Vagina (tissue), 2 donors: ENCODE measurements at places on chromosomes 6 and 20. TPM values are rescaled to one million over a fixed set of nuclear protein-coding genes. Genes with fewer than 3 reads are reported as not detected.

GRCh38 chr20:57013217-57013616 lies 253.2 kb downstream of the BMP7 start:
- no peaks in the 10 kb centered on the region for H3K27me3 ChIP-seq
- H3K4me1 ChIP-seq: no peaks in the 10 kb centered on the region
- DNase-seq: no peak
- no peak overlapping the region for H3K27ac ChIP-seq
- no peak overlapping the region for H3K4me3 ChIP-seq
- H3K36me3 ChIP-seq: no peaks in the 10 kb centered on the region

Gene SLC17A2
- total RNA-seq: not detected

Gene NRSN1
- 1.5 TPM for total RNA-seq

DNA sequence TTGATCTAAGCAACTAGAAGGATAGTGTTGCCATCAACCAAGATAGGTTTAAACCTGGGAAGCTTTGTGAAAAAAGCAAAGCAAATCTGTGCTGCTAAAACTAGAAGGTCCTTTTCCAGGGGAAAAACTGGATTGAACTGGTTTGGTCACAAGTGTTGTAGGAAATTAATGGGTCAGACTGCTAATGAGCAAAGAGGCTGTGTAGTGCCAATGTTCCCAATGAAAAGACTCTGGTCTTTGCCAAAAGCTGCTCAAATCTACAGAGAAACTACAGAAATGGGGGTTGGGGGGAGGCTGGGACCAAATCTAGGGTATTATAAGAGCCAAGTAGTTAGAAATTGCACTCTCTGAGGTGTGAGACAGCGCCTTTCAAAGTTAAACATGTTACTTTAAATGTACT lies 85.0 kb downstream of the PLCG1 start:
- no peak for DNase-seq
- no peak overlapping the region for H3K4me3 ChIP-seq
- H3K4me1 ChIP-seq: peaks cover 16% of the 10 kb centered on the region
- peak overlapping the region; percentile 30 for H3K27ac ChIP-seq
- no peaks in the 10 kb centered on the region for H3K36me3 ChIP-seq
- no peaks in the 10 kb centered on the region for H3K27me3 ChIP-seq

DNA sequence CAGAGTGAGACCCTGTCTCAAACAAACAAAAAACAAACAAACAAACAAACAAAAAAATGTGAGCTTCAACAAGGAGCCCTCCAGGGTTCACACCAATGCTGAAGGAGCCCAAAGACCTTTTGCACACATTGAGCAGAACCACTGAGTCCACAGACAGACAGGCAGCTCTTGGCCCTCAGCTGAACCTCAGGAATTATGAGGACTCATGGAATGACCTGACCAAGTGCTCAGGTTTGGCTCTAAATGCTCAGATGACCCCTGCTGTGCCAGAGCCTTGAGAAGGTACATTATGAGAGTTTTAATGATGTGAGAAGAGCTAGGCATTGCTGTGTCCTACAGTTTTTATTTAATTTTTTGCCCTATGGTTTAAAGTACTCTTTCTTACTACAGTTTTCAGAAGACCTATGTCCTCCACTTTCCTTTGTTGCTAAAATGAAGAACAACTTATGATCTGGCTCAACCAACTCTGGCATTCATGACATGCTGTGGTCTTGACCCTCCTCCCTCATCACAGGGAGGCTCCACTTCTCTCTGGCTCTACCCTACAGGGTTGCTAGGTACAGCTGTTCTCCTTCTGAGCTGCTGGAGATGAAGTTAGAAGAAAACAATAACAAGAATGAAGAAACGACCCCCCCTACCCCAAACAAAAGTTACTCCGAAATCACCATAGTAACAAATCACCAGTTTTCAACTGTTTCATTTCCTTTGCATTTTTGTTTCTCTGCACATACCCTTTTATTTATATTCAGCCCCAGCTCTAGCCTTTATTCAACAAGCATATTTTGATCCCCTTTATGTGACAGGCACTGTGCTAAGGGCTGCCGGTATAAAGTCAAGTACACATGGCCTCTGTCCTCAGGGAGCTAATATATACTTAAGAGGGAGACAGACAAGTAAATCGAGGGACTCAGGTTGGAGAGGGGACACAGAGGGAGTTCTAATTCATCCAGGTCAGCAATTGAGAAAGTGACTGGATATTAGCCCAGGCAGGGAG lies 128.7 kb upstream of the TRAF3IP2 start:
- no peaks in the 10 kb centered on the region for H3K36me3 ChIP-seq
- H3K4me1 ChIP-seq: peaks cover 21% of the 10 kb centered on the region
- DNase-seq: no peak
- no peak overlapping the region for H3K27ac ChIP-seq
- H3K27me3 ChIP-seq: no peaks in the 10 kb centered on the region

Gene ARMH2
- total RNA-seq: not detected

Gene CDH4
- total RNA-seq: 0.25 TPM

GRCh38 chr20:19026901-19027644 lies 185.4 kb upstream of the SLC24A3 start:
- peak; percentile 77 for DNase-seq
- peaks cover 16% of the 10 kb centered on the region for H3K4me1 ChIP-seq
- no peaks in the 10 kb centered on the region for H3K36me3 ChIP-seq

GRCh38 chr6:126826166-126826714 lies 292.2 kb upstream of the RSPO3 start:
- no peak overlapping the region for H3K4me3 ChIP-seq
- no peaks in the 10 kb centered on the region for H3K4me1 ChIP-seq

DNA sequence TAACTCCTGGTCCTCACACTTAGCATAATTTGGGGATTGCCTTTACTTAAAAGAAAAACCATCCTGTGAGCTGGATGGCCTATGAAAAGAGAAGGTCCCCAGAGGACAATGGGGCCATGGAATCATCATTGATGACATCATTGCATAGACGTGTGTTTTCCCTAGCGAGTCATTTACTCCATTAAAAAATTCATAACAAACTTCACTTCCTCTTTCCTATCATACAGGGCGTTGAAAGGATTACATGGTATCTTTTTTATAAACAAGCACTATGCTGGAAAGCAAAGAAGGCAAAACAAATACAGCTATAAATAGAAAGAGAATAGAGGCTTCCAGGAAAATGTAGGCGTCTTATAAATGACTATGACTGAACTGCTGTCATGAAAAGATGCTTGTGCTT lies 11.3 kb upstream of the COL12A1 start:
- no peaks in the 10 kb centered on the region for H3K27me3 ChIP-seq
- H3K4me3 ChIP-seq: no peak overlapping the region
- H3K36me3 ChIP-seq: no peaks in the 10 kb centered on the region

Gene PRSS35
- not detected for total RNA-seq

GRCh38 chr6:137693711-137694110 lies 173.3 kb upstream of the TNFAIP3 start:
- no peak overlapping the region for H3K4me3 ChIP-seq
- H3K27ac ChIP-seq: no peak overlapping the region
- H3K27me3 ChIP-seq: no peaks in the 10 kb centered on the region
- H3K36me3 ChIP-seq: no peaks in the 10 kb centered on the region

Gene HLA-DOB
- total RNA-seq: 2.7 TPM
